ENCODE measurements at places on chromosomes 7 and 10.
A peak's percentile ranks its signal among the peaks of the same experiment; 100 is the strongest.

- DNase-seq: peak; percentile 83
Measured at GRCh38 chr7:7103343-7104313, 78.7 kb upstream of the C1GALT1 start.

GRCh38 chr7:43649755-43650274 lies 66.9 kb downstream of the STK17A start:
- DNase-seq: no peak

DNA sequence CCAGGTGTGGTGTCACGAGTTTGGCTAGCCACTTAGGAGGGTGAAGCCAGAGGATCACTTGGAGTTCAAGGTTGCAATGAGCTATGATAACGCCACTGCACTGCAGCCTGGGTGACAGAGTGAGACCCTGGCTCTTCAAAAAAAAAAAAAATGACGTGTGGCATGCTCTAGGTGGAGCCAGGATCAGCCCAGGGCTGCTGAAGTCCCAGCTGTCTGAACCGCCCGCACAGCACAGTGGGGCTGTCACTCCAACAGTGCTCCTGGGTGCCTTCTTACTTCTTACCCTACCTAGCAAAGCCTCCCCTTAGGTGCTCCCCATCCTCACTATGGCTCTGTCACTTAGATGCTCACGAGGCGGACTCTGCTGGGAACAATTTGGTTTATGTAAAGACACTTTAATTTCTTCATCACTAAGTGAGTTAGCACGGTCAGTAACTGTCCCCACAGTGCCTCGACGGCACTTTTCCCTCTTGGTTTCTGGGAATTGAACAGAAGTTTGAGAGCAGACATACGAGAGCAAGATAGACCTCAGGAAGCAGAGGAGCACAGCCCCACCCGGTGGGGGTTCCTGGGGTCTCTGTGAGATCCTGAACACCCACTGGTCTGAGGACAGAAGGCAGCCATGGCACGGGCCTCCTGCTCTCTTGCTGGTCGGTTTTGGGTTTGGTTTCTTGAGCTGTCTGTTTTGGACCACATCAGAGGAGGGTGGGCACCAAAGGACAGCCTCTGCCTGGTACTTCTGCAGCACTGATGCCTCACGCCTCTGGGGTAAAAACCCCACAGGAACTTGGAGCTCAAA lies 66.2 kb upstream of the BTBD16 start:
- DNase-seq: no peak

- DNase-seq: no peak
Measured at GRCh38 chr7:100781255-100781654, 46.1 kb downstream of the EPHB4 start.

GRCh38 chr7:100957832-100958421 lies 8.6 kb downstream of the MUC3A start:
- no peak for DNase-seq

DNA sequence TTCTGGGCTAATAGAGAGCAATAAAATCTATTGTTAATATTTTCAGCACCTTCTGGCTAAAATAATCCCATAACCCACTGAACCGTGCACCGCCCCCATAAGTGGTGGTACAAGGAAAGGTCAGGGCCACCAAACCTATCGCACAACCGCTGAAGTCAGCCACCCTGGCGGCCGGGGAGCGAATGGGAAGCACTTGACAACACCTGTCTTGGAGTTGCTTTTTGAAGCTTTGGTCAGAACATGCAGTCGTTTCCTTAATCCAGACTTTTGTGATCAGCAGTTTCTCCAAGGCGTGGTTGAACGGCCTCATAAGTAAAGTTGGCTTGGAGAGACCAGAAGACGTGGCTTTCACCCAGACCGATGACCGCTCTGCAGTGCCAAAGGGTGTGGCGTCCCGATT lies 97.4 kb downstream of the DNAJB6 start:
- DNase-seq: no peak

DNA sequence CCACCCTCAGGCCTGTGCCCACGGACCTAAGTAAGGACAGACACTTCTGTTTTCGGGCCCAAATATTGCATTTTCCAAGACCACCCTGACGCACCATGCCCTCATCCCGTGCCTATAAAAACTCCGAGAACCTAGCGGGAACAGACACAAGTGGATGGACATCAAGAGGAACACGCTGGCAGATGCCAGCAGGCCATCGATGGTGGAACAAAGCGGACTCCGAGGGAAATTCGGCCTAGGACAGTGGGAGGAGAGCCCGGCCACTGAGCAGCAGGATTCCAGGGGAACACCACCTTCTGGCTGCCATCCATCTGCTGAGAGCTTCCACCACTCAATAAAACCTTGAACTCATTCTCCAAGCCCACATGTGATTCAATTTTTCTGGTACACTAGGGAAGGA lies 243.6 kb upstream of the ZWINT start:
- no peak for DNase-seq

DNA sequence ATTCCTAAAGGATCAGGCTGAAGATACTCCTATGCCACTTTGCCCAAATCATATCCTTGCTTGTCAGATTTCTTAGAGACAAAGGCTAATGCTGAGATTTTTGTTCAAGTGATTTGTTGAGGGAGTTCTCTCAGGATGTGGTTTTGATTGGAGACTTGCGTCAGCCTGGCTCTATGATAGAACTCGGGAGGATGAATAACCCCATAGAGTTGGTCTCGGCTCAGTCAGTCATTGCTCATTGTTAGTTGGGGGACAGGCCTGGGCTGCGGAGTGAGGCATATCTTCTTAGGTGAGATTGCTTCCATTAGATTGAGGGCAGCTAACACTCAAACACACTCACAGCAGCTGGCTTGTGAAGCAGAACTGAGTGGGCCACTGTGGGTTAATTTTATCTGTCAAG lies 203.4 kb downstream of the KIF20B start:
- DNase-seq: no peak

All from AG10803 (cell line).